ENCODE measurements at places on chromosomes 2 and 18.
A peak's percentile ranks its signal among the peaks of the same experiment; 100 is the strongest.

- no peak for DNase-seq
Observed at GRCh38 chr2:230830428-230830827, 34.3 kb upstream of the ITM2C start.

GRCh38 chr2:131032393-131032836 lies 60.8 kb downstream of the FAM168B start:
- no peak for DNase-seq

DNA sequence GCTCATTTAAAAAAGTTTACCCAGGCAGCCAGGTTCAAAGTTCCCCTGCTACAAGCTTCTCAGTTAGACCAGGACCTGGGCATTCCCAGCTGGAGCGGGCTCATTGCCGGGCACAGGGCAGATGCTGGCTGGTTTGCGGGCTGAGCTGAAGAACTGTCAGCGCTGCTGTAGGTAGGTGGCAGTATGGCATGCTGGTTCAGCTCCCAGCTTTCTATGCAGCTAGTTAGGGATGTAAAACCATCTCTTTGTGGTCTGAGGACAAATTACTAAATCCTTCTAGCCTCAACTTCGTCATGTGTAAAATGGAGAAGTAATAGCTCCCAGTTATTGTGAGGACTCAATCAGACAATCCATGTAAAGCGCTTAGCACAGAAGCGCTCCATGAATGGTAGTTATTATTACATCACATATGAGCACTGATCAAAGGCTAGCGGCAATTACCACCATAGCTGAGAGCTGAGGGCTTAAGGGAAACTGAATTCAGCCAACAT lies 2.4 kb upstream of the LDLRAD4 start:
- peak; percentile 8 for DNase-seq

- no peak for DNase-seq
Observed at GRCh38 chr2:43082111-43082894, 144.1 kb downstream of the ZFP36L2 start.

DNA sequence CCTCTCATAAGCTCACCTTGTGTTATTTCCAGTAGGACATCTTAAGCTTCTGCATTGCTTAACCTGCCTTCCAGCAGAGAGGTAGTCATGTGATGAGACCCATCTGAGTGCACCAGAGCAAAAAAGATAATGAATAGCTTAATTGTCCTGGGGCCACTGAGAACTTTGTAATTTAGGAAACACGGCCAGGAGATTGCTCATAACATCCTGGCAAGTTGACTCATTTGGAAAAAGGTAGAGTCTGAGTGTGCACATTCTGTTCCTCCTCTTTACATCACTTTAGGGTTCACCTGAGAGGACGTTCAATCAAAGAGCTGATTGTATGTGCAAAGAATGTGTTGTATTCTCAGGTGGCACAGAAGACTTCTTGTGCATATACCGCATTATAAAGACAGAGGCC lies 830.2 kb upstream of the SOX11 start:
- no peak for DNase-seq

DNA sequence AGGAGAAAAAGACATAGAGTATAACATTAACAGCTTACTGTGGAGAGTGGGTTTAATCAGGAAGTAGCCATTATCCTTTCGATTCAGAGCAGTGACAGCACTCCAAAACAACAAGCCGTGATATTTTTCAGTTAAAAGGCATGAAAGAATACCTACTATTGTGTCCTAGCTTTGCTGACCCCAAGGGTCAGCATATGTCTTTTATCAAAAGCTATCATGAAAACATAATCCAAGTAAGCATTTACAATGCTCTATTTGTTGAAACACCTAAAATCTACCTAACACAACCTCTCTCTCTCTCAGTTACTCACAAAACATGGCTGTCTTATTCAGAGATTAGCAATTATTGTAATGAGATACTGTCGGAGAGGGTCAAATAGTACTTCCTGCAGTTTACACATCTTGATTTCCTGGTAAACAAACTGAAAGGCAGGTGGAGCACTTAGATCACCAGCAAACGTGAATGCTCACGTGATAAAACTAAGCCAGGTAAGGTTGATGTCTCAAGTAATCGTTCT lies 100.0 kb downstream of the BAZ2B start:
- DNase-seq: no peak

DNA sequence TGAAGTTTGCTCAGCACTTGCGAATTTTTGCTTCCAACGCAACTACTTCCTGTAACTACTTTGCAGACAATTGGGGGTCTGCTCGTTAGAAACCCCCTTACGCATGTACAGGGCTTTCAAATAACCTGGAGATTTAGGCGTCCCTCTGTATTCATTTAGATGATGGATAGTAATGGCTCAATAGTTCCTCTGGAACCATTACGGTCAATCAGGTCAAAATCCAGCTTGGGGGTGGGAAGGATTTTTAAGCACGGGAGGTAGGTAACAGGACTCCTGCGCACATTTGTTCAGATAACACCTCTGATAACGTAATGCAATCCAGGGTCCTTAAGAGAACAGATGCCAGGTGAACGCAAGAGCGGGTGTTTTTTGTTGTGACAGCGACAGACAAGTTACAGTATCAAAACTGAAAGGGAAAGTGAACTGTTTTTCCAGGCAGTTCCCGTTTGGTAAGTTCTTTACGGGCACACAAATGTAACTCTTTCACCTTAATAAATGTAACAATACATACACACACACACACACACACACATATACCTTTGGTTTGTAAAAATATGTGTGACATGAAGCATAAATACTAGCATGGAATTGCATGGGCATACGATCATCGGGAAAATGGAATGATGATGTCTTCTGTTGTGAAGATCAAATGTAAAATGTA lies 3.8 kb upstream of the OSR1 start:
- no peak for DNase-seq

DNA sequence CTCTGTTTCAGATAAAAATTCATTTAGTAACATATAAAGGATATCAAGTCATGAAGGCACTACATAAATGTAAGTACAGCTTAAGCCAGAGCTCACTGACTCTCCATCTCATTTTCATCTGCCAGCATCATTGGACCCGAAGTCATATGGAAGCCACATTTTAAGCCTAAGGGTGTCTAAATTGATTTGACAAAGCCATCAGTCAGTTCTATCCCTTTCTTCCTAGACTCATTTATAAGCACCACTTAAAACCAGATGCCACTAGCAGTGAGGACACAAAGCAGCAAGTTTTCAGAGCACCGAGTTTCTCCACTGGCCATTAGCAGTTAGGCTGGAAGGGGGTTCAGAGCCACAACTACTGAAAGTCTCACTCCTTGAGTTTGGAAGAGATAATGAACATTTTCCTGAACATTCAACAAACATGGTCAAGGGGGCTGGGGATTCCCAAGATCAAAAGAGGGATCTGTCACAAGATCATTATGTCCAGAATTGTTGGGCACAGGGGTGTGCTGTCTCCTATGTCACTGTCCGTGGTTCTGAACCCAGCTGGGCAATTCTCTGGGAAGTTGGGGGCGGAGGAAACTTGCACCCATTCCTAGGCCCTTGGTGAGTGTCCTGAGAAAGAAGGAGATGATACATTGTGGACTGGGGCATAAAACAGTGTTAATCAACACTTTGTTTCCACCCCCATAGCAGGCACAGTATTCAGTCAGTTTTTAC lies 158.5 kb upstream of the LMAN1 start:
- DNase-seq: no peak

DNA sequence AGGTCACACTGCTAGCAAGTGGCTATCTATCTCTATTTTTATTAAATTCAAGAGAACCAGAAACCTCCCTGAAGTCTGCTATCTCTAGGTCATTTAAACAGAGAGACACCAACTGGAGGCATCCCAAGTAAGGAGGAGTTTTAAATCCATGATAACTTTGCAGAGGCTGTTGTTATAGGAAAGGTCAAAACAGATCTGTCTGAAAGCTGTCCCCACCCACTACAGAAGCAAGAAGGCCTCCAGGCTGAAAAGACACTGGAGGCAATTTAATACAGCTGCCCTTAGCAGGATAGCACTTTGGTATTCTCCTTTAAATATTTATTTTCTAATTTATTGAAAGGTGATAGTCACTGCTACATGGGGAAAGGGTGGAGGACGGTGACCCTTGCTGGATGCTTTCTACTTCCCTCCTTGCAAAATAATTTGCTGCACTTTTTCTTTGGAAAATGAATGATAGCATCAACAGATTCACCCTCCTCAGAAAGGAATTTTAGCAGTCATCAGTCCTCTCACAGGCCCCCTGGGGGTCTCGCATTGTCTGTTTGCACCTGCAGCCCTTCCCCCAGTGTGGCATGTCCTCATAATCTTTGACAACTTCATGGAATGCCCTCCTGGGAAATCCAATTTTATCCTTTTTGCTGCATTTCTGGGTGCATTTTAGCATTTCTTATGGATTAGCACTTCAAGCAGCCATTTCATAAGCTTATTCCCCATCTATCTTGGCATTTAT lies 429.5 kb upstream of the TNP1 start:
- no peak for DNase-seq

- DNase-seq: no peak
Observed at GRCh38 chr18:37570336-37570930, 4.8 kb upstream of the CELF4 start.

DNA sequence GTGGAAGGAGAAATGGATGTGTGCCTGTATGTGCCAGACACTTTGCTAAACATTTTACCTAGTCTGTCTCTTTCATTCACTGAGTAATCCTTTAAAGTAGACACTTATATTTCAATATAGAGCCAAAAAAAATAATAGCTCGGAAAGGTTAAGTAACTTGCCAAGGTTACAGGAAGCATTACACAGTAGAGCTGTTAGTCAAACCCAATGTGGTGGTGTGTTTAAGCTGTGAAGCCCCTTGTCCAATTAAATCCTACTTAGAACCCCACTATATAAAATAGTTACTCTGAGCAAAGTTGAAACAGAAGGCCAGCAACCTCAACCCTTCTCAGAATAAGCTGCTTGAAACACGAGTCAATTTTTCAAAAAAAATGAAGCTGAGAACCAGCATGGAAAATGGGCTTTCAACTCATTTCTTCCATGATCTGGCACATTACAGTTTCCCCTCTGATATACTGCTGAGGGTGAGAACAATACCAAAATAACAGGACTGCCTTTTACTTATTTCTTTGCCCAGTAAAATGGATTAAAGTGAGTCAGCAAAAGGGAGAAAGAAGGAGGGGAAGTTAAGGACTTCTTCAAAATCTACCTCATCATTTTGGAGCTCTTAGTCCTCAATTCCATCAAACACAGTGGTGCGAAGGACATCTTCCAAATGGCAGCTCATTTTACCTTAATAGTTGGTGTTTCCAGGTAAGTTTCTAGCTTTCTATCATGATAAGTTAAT lies 7.9 kb downstream of the RDH14 start:
- no peak for DNase-seq

DNA sequence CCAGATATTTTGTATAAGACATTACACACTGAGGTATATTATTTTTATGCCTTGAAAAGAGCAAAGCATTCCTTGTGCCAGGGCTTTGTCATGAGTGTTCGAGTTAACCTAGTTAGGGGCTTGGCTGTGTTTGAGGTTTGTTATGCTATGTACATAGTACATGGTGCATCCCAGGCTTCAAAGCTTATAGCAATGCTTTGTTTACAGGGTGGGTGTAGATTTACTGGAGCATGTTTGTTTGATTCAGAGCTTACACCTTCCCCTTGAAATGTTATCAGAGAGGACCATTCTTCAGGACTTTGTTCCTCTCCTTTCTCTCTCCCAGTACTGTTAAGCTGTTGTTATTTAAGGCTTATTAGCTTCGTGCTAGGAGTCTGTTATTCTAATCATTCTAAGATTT lies 738.7 kb upstream of the LRRTM4 start:
- DNase-seq: no peak

GRCh38 chr2:11681722-11682589 lies 12.0 kb upstream of the NTSR2 start:
- DNase-seq: peak; percentile 11

GRCh38 chr2:152507907-152508306 lies 172.9 kb downstream of the FMNL2 start:
- DNase-seq: no peak

- no peak for DNase-seq
Observed at GRCh38 chr2:218192902-218193430, 24.0 kb upstream of the ARPC2 start.

- no peak for DNase-seq
Observed at GRCh38 chr2:16075045-16076012, 135.0 kb downstream of the MYCN start.

DNA sequence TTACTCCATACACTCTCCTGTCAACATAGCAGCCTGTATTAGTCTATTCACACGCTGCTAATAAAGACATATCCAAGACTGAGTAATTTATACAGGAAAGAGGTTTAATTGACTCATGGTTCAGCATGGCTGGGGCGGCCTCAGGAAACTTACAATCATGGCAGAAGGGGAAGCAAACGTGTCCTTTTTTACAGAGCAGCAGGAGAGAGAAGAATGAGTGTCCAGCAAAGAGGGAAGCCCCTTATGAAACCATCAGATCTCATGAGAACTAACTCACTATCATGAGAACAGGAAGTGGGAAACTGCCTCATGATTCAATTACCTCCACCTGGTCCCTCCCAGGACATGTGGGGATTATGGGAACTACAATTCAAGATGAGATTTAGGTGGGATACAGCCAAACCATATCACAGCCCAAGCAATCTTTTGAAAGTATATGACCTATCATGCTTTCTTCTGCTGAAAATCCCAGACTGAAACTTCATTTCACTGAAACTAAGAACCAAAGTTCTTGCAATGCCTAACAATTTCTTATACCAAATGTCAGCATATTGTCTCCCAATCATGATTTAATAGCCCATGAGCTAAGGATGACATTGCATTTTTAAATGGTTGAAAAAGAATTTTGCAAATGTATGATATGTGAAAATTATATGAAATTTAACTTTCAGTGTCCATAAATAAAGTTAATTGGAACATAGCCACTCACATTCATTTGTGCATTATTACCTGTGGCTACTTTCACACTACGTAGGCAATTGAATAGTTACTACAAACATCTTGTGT lies 686.8 kb upstream of the ZEB2 start:
- no peak for DNase-seq
